ENCODE measurements at places on chromosomes 2 and 18.

- DNase-seq: no peak
These were observed 355.0 kb downstream of the LNPK start for GRCh38 chr2:175647058-175647457.

DNA sequence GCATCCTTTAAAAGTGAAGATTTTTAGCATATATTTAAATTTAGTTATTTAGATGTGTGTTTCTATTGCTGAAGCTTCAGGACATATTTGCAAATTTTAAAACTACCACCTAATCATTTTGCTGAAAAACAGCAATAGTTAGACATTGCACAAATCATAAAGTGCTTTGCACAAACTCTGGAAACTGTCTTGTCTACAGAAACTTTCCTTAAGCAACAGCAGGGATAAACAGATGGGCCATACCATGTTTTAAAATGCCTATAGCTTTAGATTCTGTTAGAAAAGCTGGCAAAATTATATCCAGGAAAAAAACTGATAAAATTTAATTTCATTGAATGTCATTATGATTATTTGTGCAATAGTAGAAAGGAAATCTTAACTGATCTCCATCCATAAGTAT is 1313.9 kb upstream of the ACVR2A start:
- no peak for DNase-seq

DNA sequence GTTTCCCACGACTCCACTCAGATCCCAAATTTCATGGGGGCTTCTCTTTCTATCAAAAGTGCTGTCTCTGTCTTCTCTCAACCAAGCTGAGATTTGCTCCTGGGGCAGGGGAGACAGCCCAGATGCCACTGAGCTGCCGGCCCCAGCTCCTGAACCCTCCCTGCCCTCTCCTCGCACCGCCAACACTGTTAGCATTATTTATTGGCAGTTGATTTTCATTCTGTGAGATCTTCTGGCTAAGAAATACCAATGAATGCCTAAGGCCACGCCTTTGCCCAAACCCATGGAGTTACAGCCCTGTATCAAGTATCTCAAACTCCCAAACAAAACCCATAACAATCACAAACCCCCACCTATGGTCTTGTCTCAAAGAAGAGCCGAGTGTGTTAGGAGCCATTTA is 153.0 kb upstream of the TWIST2 start:
- no peak for DNase-seq

DNA sequence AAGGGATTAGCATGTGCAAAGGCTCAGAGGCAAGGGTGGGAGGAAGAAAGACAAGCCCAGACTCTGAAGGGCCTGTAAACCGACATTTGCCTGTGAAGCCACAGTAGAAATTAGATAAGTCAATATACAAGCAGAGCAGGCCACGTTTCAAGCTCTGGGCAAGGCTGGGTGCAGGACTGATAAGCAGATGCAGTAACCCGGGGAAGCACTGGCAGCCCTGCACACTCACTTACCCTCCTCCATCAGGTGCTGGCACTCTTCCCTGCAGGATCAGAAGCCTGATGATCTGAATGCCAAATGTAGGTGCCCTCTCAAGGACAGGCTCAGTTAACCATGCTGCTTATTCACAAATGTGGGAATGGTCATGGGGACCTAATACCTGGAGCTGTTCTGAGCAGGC is 46.3 kb upstream of the RAB12 start:
- no peak for DNase-seq

DNA sequence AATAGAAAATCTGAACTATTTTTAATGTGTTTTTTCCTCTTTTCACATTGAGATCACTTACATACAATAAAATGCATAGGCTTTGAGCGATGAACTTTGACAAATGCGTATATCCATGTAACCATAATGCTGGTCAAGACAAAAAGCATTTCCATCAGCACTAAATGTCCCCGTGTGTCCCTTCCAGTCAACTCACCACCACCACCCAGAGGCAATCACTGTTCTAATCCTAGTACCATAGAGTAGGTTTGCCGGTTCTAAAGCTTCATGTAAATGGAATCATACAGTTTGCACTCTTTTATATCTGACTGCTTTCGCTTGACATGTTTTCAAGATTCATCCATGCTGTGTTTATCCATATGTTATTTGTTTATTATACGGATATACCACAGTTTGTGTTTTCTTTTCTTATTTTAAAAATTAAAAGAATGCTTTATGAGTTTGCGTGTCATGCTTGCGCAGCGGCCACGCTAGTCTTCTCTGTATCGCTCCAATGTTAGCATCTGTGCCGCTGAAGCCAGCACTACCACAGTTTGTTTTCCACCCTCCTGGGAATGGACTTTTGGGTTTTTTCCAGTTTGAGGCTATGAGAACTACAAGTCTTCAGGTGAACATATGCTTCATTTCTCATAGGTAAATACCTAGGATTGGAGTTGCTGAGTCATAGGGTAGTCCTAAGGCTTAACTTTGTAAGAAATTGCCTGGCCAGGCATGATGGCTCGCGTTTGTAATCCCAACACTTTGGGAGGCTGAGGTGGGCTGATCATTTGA is 197.5 kb upstream of the CHAC2 start:
- DNase-seq: no peak

DNA sequence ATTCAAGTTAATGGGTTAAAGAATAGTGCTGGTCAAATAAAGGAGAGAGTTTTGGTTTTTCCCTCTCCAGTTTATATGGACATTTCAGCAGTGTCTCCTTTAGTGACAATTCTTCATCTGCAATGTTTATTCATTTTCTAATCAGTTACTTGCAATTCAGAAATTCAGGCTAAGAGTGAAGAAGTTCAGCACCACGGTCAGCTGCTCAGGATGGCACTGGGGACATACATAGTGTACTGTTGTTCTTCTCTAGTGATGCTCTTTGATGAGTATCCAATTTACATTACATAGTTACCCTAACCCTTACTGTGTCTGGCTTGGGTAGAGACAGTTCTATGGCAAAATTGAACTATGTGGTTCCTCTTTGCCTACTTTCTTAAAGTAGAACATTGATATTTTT is 412.7 kb downstream of the CNTNAP5 start:
- no peak for DNase-seq

DNA sequence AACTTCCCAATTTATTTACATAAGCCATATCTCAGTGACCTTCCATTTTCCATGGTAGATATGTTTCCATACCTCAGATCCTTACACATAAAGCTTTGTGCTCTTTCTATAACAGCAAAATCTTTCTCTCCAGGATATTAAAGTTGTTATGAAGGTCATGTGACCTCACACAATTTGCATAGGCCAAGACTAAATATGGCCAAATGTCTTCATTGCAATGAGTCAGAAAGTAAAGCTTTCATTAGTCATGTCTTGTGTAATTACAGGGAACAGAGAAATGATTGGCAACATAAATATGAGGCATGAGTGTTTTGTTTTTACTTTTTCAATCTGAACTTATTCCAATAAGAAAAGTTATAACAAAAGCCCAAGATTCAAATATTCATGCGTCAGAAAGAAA is 243.5 kb downstream of the ASXL3 start:
- no peak for DNase-seq

DNA sequence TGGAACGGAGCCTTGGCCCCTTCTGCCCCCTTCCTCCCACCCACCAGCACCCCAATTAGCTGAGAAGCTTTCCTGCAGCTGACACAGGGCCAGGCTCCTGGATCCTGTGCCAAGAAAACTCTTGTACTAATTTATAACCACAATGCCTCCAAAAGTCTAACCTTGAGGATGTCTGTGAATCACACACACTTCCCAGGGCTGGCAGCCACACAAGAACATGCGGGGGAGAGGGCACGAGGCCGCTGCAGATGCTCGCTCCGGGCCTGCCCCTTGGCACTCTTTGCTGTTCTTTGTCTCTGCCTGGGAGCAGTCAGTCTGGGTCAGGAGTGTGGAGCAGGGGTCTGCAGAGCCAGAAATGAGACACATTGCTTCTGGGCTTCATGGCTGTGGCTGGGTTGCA is 62.7 kb upstream of the KIF5C start:
- DNase-seq: no peak

DNA sequence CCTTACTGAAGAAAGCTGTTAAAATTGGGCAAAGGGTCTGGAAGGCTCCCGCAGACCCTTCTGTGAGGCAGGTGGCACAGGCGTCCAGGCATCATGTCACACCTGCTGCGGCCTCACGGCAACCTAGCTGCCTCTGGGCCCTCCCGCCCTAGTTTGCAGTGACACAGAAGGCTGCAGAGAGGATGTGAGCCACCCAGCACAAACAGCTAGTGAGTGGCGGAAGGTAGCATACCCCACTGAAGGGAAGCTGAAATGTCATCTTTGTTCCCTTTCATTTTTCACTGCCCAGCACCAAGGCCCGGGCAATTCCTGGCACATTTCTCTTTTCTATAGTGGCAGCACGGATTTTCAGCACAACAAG is 53.8 kb downstream of the TRAPPC12 start:
- no peak for DNase-seq

GRCh38 chr2:67709835-67710234 is 312.7 kb downstream of the ETAA1 start:
- DNase-seq: no peak

- no peak for DNase-seq
These were observed 36.2 kb downstream of the AMER3 start for GRCh38 chr2:130791617-130791939.

- no peak for DNase-seq
These were observed 164.9 kb downstream of the INHBB start for GRCh38 chr2:120510751-120511395.

- no peak for DNase-seq
These were observed 53.3 kb downstream of the CYBRD1 start for GRCh38 chr2:171575606-171576005.

DNA sequence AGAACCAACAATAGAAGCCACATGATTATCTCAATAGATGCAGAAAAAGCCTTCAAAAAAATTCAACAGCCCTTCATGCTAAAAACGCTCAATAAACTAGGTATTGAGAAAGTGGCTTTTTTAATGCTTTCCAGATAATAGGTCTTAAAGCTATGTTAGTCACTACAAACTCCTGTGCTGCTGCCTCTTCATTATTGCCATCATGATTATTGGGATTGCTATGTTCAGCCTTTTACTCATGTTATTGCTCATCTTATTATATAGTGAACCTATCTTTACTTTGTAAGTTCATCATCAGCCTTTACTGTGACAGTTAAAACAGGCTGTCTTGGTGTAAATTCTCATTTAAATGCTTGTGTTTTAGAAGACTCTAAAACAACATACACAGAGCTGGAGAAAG is 1557.2 kb upstream of the ZEB2 start:
- DNase-seq: no peak

GRCh38 chr18:9066817-9067306 is 35.6 kb upstream of the NDUFV2 start:
- DNase-seq: no peak

GRCh38 chr18:37532917-37533316 is 32.7 kb downstream of the CELF4 start:
- no peak for DNase-seq

- peak; percentile 6 for DNase-seq
These were observed 101.9 kb downstream of the TWIST2 start for GRCh38 chr2:238949710-238950345.

DNA sequence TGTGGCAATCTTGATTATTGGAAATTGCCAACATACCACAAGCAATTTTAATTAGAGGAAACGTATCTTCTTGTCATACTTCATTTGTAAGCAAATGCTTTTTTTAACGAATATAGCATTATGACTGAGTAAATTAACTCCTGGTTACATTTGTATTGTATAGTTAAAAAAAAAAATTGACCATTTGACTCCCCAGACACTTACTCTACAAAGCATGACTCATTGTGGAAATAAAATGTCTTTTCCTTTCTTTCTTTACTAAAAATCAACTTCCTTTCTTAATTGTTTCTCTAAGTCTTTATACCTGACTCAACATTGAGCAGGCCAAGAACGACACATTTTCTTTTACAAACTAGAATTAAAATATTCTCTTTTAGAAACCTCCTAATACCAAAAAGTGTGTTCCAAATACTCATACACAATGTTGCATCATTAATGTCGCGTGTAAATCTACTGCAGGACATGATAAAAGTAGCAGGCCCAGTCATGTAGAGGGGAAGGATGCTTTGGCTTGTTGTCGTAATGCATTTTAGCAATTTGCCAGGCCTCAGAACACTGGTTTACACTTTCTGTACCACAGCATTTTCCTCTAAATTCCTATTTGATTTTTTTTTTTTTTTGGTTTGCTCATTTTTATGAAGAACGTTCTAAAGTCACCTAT is 349.6 kb upstream of the KCNH7 start:
- no peak for DNase-seq

DNA sequence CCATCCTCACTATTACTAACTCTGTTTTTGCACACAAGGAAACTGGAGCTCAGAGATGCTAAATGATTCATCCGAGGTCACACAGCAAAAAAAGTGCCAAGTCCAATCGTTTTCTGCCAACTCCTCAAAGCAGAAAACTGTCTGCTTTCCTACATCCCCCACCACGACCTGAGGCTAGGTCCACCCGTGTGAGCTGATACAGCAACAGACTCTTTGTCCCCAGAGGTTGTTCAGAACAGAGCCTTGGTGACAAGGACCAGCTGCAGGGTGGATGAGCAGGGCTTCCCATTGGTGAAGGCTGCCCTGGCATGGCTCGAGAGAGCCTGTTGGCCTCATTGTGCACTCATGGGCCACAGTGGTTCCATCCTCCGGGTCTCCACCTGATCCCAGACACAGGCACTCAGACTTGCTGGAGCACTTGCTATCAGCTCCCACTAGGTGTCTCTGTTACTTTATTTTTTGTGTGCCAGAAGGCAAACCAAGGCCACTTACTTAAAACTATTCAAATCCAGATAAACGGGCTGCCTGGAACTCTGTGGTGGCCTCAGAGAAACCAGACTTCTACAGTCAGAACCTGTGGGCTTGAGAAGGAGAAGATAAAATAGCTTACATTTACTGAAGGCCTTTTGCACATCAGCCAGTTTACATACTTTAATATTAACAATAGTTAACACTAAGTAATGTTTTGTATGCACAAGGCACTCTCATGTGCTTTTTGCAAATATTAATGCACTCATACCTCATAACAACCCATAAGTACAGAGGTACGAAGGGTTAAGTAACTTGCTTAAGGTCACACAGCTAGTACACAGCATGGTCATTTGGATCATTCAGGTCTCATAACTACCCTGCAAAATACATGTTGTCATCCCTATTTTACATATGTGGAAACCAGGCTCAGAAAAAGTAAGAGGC is 62.9 kb upstream of the CTIF start:
- DNase-seq: peak; percentile 54

GRCh38 chr2:151977631-151978030 is 121.2 kb downstream of the CACNB4 start:
- DNase-seq: no peak

- DNase-seq: no peak
These were observed 1.2 kb downstream of the ATG9A start for GRCh38 chr2:219228041-219228910.

GRCh38 chr2:8203364-8203763 is 478.5 kb upstream of the ID2 start:
- DNase-seq: no peak

GRCh38 chr2:179952658-179953057 is 54.4 kb downstream of the CWC22 start:
- no peak for DNase-seq

DNA sequence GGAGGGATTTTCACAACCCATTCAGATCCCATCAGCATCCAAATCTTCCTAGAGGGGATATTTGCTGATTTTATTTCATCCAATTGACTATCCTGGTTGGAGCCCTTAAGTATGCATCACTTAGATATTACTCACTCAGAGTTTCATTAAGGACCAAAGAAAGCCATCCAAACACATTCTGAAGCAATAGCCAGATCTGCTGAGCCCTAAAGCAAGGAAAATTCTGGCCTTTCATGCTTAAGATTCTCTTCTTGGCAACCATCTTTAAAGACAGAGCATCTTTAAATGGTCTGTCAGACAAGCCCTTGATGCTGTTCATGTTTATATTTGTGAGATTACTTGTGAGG is 40.9 kb upstream of the C1D start:
- no peak for DNase-seq

Measured in mucosa of gallbladder (tissue), 1 donor.